Activated CD4-positive, alpha-beta T cell treated with anti-CD3 and anti-CD28 coated beads for 36 hours (primary cell): ENCODE measurements at places on chromosomes 3 and 15. TPM values are rescaled to one million over a fixed set of nuclear protein-coding genes. Genes with fewer than 3 reads are reported as not detected.

DNA sequence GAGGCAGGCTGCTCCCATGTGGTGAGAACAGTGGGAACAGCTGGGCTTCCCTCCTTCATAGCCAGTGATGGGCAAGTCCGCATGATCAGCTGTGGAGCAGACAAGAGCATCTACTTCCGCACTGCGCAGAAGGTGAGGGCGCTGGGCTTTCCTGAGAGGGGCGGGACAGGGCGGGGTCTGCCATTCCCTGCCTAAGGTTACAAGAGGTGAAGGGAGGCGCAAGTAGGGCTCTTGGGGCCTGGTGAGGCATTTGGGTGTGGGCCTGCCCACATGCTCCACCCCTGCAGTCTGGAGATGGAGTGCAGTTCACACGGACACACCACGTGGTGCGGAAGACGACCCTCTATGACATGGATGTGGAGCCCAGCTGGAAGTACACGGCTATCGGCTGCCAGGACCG, 10.6 kb upstream of the JMJD7 start:
- DNase-seq = no peak

GRCh38 chr15:71687902-71688508, 122.3 kb upstream of the NR2E3 start:
- no peak for DNase-seq

GRCh38 chr3:187999821-188000220, 154.1 kb upstream of the LPP start:
- peak; percentile 51 for DNase-seq

DNA sequence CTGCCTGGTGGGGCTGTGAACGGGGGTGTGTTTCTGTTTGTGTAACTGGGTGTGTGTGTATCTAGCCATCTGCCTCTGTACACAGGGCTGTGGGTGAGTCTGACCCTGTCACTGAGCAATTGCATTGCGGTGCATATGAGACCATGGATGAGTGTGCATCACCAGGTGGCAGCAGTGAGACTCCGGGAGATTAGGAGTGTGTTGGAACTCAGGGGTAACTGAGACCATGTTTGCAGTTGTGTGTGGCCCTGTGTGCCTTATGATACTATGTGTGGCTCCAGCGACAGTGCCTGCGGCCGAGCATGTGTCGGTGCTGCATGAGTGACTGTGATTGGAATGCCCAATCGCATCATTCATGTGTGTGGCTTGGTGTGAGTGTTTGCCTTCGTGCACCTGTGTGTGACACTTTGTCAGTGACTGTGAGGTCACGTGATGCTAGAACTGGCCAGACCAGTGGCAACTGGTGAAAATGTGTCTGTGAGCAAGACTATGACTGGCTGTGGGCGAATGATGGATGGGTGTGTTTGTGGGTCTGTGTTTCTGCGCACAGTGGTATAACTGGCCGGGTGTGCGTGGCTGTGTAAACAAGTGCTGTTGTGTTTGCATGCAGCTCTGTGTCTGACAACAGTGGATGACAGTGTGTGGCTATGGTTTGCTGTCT, 14.0 kb downstream of the VILL start:
- DNase-seq = peak; percentile 76

DNA sequence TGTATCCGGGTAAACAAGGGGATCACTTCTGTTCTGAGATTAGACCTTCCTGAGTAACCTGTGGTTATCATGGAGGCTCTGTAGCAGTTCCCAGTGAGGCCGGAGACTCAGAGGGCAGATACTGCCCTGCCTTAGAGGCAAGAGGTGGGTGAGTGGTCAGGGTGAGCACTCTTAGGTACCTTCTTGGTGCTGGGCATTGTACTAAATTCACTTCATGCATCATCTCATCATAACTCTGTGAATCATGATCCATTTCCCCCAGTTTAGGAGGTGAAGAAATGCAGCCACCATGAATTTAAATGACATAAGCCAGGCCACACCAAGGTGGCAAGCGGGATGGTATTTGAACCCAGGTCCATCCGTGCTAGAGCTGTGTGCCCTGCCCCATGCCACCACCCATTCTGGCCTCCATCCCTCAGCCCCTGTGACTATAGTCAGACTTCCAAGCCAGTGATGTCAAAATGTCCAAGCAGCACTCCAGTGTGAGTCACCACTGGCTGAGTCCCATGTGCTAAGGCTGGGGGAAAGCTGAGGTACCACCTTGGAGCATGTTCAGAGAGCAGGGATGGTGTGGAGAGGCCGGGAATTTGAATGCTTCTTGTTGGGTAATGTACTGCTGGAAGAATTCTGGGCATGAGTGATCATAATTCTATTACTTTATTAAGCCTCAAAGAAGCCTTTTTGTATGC, 88.8 kb downstream of the EPHB1 start:
- DNase-seq = no peak

The LRRC31 gene
- not detected for total RNA-seq

The GOLGA8H gene
- total RNA-seq = not detected

The STXBP5L gene
- total RNA-seq = not detected

The ZNF501 gene
- 1.7 TPM for total RNA-seq
